ENCODE measurements at places on chromosomes 6 and 20.

DNA sequence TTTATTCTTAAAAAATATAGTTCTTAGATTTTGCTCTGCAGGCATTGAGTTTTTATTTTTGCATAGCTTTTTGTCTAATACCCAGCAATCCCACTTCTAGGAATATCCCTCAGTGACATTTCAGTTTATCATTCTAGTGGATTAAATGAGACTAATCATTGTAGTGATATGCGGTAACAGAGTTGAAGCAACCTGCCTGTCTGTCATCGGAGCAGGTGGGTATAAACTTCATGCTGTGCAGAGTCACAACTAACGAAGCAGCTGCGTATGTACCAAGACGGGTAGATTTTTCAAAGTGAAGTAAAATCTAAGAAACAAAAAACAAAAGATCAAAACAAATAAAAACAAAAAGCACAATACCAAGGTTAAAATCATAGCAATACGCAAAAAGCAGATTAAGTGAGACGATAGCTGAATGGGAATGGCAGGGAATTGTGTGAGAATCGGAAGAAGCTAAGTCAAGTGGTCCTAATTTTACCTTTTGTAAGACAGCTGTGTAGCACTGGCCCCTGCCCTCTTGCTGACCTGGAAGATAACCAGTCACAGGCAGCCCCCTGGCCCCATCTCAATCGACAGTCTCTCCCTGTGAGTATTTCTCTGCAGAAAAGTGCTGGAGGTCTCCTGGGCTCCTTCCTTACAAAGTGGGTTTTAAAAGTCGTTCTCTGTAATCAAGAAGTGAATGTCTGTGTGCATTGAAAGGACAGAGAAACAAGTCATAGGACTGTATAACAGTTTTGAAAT lies 169.2 kb downstream of the OR2B2 start:
- DNase-seq: no peak

DNA sequence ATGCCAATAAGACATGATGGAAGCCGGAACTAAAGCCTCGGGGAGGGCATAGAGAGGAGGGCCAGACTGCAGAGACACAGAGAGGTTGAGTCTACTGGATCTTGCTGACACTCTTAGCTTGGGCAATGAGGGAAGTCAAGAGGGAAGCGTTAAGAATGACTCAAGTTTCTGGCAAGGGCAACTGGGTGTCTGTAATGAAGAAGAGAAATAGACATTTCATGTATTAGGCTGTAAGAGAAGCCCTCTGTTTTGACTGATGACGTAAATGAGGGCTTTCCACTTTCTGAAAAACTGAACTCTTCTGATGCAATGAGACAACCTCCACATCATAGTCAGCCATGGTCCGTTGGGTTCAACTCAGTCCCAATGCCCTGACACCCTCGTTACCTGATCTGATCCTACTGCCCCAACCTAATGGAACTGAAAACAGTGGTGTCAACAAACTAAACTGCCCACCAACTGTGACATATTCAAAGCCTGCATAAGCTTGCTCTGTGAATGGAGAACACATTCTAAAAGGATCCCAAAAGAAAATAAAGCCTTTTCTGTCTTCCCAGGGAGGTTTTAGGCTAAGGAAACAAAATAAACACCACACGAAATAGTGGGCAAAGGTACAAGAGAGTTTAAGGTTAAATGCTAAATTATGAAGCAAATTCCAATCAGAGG lies 45.8 kb upstream of the PNRC1 start:
- no peak for DNase-seq

DNA sequence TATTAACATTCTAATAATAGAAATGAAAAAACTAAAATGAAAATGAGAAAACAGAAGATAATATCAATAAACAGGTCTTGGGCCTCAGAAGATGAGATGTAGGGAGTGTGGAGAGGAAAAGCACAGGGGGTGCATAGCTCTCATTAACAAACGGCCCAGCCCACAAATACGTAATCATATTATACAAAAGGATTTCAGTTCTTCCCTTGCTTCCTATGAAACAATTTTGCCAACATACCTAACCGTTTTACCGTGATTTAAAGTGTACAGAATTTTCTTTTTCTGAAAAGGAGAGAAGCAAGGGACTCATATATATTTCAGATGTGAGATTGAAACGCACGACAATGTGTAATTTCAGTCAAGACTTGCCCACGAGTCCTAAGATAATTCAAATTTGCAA lies 136.0 kb downstream of the HFE start:
- DNase-seq: no peak

DNA sequence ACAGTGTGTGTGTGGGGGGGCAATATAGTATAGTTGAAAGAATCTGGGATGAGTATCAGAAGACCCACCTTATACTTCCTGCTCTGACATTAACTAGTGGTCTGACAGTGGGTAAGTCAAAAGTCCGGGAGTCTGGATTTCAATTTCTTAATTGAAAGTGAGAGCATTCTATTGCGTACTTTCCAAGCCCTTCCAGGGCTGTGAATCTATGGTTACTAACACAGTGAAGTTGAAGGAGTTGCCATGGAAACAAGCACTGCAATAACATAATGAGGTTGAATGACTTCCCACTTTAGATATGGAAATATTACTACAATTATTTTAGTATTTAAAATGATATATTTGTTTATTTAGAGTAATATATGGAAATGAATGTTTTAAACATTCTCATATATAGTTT lies 80.2 kb downstream of the MLIP start:
- no peak for DNase-seq

DNA sequence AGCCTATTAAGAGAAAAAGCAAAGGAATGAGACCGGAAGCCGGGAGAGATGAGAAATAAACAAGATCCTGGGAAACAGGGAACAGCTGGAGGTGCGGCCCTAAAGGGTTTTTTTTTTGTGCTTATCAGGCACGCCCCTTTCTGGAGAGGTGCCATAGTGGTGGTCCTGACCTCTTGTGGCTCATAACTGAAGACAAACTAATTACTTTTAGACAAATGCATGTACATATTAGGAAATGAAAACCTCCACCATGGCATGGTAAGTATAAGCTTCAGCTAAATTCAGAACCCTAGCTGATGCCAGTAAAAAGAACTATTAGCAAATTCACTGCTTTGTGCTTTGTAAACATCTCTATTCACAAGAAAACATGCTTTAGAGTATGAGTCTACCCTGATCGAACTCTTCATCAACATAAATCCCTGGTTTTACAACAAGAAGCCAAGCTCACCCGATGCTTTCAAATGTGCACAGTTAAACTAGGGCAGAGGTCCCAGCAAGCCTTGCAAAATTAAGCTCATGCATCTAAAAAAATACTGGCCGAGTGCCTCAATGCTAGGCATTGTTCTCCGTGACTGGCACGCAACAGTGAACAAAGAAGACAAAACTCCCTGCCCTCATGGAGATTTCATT lies 96.4 kb upstream of the MRPS10 start:
- no peak for DNase-seq

DNA sequence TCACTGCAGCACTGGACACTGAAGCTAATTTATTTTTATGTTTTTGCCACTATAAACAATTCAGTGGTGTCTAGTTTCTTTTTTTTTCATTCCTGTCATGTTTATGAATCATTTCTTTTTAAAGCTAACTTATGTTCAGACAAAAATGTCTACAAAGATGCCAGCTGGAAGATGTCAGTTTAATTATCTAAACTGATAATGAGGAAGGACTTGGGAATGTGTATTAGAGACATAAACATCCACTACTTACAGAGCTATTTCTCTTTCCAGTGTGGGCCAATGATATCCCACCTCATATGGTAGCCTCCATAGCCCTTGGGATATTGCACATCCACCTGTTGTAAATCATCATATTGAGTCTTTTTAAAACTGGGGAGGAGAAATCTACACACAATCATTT lies 132.1 kb upstream of the FAM184A start:
- DNase-seq: no peak

DNA sequence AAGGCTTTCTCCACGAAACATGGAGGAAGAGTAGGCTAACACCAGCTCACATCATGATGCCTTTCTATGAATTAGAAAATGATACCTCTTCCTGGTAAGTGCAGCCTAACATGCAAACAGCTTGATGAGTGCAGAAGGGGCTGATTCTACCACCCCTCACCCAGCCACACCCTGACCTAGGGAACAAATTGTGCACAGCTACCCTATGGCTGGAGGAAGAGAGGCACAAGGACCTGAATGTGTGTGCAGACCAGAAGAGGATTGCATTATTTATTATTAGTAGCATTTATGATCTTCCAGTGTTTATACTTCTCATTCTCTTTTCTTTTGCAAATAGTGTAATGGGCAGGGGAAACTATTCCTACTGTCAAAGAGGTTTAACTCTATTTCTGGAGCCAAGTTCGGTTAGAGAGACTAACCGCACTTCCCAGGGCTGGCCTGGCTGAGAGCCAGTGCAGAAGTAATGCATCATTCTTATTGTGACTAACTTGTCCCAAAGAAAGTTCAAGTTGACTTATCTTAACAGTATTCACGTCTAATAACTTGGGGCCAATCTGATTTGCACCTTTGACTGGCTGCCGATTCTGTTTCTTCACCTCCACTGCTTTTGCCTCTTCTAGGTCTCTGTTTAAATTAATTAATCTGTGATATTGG lies 237.5 kb downstream of the CD83 start:
- peak; percentile 38 for DNase-seq

GRCh38 chr20:40883097-40883496 lies 145.5 kb upstream of the TOP1 start:
- DNase-seq: no peak

- no peak for DNase-seq
Observed at GRCh38 chr6:22457996-22458395, 111.4 kb upstream of the HDGFL1 start.

- no peak for DNase-seq
Observed at GRCh38 chr6:2739335-2739734, 11.4 kb downstream of the MYLK4 start.

GRCh38 chr6:156776840-156777576 lies at the start of gene ARID1B:
Gene ARID1B, plus strand, starts transcription at chr6:156777378. Its CDS starts 303 bp downstream, at chr6:156777681.
- DNase-seq: peak; percentile 78

DNA sequence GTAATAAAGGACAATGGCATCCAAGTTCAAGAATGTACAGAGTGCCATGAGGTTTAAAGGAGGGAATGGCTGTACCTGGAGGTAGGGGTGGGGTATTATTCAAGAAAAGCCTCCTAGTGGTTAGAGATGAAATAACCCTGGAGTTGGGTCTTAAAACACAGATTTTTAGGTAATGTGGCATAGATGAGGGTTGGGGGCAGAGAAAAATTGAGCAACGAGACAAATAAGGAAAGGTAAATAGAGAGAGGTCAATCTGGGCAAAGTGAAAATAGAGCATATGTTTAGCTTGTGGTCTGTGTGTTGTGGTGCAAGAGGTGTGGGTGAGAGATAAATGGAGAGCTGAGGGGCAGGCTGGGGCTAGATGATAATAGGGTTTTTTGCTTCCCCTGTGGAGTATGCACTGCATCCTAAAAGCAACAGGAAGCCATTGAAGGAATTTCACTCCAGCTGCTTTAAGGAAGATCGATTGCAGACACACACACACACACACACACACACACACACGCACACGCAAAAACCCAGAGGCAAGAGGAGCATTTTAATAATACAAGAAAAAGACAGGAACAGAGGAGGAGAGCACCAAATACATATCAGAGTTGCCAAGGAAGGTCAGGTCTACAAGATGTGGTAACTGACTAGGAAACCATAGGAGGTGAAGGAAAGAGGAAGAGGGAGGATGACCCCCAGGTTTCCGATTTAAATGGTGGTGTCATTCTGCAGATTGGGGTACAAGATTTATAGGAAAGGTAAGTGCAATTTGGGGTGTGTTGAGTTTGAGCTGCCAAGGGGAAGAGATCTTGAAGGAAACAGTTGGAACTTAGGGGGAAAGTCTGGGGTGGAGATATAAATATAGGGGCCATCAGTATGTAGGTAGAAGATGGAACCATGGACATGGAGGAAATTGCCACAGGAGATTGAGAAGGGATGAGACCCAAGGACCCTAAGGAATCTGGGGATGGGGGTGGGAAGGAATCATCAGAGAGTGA lies 31.3 kb upstream of the ADGRF1 start:
- DNase-seq: no peak

GRCh38 chr20:13870170-13870748 lies 85.4 kb downstream of the NDUFAF5 start:
- DNase-seq: no peak

GRCh38 chr6:170143401-170144150 lies 147.3 kb downstream of the DLL1 start:
- no peak for DNase-seq

DNA sequence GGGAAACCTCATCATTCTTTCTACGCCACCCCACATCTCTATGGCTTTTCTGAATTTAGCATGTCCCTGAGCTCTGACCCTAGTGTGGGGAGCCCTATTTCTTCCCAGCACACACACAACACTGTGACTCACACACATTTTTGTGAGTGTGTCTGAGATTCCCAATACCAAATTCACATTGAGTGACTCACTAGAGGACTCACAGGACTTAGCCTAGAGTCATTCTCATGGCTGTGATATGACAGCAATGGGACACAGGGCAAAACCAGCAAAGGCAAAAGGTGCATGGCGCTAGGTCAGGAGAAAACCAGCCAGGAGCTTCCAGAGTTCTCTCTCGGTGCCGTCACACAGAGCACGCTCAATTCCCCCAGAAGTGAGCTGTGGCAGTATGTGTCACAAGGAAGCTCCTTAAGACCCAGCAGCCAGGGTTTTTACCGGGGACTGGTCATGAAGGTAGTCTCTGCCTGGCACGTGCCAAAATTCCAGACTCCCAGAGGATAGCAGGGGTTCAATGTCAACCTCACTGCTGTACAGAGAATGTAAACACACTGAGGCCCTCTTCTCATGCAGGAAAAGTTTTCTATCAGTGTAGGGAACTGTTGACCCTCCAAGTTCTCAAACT lies 6.2 kb downstream of the CSTL1 start:
- DNase-seq: no peak

- DNase-seq: no peak
Observed at GRCh38 chr6:147750413-147750812, 241.9 kb downstream of the SAMD5 start.

DNA sequence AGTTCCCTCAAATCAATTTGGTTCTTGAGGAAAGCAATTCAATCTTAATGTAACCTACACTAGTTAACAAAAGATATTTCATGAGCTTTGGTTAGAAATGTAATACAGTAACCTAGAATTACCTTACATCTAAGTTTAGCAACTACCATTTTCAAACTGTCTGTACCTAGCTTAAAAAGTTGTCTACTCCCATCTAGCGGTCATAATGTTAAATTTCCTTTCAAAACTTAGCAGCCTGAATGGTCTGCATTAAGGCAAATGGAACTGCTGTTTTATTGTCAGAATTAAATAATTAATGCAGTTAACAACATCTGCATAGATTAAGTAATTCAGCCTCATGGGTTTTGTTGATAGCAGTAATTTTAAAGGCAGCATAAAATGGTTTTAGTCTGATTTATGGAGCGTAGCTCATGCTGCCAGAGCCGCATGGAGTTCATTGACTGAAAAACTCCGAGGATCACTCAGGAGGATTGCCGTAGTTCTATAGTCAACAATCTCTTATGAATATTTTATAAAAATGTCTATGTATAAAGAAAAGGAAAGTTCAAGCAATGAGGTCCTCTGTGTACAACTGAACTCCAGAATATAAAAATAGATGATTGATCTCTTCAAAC lies 485.4 kb upstream of the MANEA start:
- no peak for DNase-seq
